GM13977 (cell line): ENCODE measurements at places on chromosomes 2 and 18.

GRCh38 chr2:108852375-108852774 lies 65.8 kb downstream of the CCDC138 start:
- DNase-seq, result no peak

DNA sequence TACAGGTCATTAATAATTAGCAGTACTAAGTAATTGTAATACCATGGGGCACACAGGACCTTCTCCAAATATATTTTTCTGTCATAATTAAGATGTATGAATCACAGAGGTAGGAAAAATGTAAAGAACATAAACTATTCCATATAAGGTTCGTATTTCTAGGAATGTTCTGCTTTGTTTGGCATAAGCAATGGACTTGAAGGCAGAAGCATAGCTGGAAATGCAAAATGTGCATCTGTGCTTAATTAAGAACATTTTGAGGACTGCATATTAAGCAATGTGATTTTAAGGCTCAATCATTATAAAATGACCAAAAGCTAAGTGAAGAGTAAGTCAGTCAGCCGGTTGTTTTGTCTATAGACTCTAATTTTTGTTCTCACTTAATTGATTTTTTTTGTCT lies 123.2 kb downstream of the RBM43 start:
- no peak for DNase-seq

DNA sequence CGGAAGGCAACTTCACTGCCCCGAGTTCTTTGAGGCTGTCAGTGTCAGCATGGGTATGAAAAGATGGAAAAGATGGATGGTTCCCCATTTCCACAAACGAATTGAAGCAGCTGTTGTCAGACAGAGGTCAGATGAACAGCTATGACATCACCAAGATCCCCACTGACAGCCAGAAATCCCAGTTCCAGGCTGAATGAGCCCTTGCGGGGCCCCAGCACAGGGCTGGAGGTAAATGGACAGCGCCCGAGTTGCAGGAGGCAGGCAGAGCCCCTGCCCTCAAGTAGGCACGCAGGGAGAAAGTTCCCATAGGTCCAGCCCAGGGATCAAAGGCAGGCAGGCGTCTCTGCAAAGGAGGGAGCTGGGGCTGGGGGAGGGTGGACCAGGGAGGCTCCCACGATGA lies 169.5 kb upstream of the AGAP1 start:
- no peak for DNase-seq

GRCh38 chr2:84969511-84970209 lies 1.3 kb upstream of the KCMF1 start:
- DNase-seq, result no peak

DNA sequence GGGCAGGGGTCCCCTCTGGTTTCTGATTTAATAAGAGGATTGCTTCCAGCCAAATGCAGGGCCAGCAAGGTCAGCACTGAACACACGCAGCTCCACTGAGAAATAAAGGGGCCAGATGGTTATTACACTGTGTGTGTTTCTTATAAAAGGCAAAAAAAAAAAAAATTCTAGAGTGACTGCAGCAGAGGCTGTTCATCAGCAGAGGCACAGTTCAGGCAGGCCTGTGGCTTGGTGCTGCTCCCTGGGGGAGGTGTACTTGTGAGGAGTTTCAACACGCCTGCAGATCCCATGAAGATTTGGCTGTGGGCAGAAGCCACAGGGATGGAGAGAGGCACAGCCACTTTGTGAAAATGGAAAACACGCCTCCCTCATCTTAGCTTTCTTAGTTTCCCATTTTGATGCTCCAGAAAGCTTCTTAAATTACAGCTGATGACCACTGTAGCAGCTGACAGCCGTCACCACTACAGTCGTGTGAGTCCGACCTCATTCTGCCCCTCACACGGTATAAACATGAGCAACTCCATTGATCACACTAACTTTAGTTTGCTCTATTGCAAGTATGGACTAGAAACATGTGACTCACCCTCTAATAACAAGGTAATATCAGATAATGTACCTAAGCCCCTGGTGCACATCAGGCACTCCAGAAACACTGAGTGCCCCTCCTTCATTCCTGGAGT lies 726.5 kb upstream of the RAB6C start:
- no peak for DNase-seq

DNA sequence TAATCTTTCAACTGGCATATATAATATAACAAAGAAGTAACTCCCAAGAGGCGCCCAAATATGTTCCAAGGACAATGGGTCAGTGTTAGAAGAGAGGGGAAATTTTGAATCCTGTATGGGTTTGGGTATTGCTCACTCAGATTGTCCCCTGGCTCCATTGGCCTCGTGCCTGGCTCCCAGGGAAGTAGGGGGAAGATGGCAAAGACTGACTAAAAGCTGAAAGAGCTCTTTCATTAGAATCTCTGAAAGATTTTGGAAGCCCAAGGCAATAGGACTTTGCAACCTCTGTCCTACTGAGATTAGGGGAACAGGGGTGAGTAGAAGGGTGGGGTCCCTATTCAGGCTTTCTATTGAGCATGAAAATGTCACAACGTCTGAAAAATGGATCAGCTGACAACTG lies 1272.8 kb upstream of the ZEB2 start:
- no peak for DNase-seq

- DNase-seq, result no peak
Measured at GRCh38 chr2:217105733-217106649, 246.1 kb upstream of the TNP1 start.

- DNase-seq, result no peak
Measured at GRCh38 chr2:50509852-50510251, 522.1 kb downstream of the NRXN1 start.
